ENCODE measurements at places on chromosomes 11 and 22.
A peak's percentile ranks its signal among the peaks of the same experiment; 100 is the strongest.

GRCh38 chr11:2299773-2300172 lies 1.9 kb downstream of the C11orf21 start:
- H3K4me3 ChIP-seq: no peak overlapping the region
- H3K36me3 ChIP-seq: no peaks in the 10 kb centered on the region
- no peak overlapping the region for H3K27ac ChIP-seq
- DNase-seq: no peak
- peaks cover 40% of the 10 kb centered on the region for H3K4me1 ChIP-seq

- H3K27ac ChIP-seq: no peak overlapping the region
- peaks cover 21% of the 10 kb centered on the region for H3K36me3 ChIP-seq
- no peaks in the 10 kb centered on the region for H3K27me3 ChIP-seq
- H3K4me1 ChIP-seq: no peaks in the 10 kb centered on the region
These were observed 49.1 kb downstream of the EMSY start for GRCh38 chr11:76493626-76494539.

GRCh38 chr11:113670149-113670830 lies 35.8 kb downstream of the TMPRSS5 start:
- no peaks in the 10 kb centered on the region for H3K36me3 ChIP-seq
- H3K4me1 ChIP-seq: peaks cover 4% of the 10 kb centered on the region
- peaks cover 6% of the 10 kb centered on the region for H3K27me3 ChIP-seq
- no peak overlapping the region for H3K27ac ChIP-seq

DNA sequence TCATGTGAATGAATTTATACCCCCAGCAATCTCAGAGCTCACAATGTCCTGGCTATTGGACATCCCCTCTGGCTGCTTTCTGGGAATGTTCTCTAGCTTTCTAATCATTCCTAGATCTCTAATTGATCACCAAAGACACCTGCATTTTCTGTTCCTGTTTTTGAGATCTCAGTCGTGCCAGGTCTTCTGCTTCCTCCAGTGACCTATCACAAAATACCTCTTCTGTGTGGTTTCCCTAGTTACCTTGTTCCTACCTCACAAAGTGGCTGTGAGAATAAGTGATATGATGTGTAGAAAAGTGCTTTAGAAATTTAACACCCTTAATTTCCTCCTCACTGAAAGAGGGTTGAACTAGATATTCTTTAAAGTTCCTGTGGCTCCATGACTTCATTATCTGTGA lies 92.2 kb downstream of the LUZP2 start:
- no peak for DNase-seq
- H3K27ac ChIP-seq: no peak overlapping the region
- no peaks in the 10 kb centered on the region for H3K36me3 ChIP-seq
- H3K4me3 ChIP-seq: no peak overlapping the region
- H3K4me1 ChIP-seq: no peaks in the 10 kb centered on the region

- H3K27me3 ChIP-seq: no peaks in the 10 kb centered on the region
- DNase-seq: peak; percentile 60
- peaks cover 39% of the 10 kb centered on the region for H3K36me3 ChIP-seq
- H3K4me3 ChIP-seq: no peak overlapping the region
- peaks cover 20% of the 10 kb centered on the region for H3K4me1 ChIP-seq
- no peak overlapping the region for H3K27ac ChIP-seq
These were observed 43.2 kb upstream of the DLAT start for GRCh38 chr11:111982019-111982464.

- no peak overlapping the region for H3K4me3 ChIP-seq
- no peak for DNase-seq
- no peaks in the 10 kb centered on the region for H3K4me1 ChIP-seq
- H3K27ac ChIP-seq: no peak overlapping the region
- H3K36me3 ChIP-seq: no peaks in the 10 kb centered on the region
These were observed 16.3 kb upstream of the SORL1 start for GRCh38 chr11:121435551-121436511.

DNA sequence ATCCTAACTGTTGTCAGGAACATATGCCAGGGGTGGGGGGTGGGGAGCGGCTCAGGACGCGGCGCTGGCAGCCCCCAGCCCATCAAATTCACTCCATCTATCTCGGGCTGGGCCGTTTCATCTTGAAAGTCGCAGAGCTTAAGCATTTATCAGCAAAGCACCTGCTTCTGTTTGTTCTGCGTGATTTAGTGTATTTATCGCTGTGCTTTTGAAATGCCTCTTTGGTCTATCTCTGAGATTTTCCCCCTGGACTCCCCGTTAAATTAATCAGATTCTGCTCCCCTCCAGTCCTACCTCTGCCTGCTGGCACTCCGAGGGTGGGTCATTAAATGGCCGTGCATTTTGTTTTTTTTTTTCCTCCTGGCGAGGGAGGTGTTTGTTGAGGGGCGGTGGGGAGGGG lies 446.2 kb downstream of the TBC1D22A start:
- no peak for DNase-seq
- H3K27me3 ChIP-seq: peaks cover 4% of the 10 kb centered on the region
- H3K4me3 ChIP-seq: no peak overlapping the region
- no peak overlapping the region for H3K27ac ChIP-seq
- no peaks in the 10 kb centered on the region for H3K36me3 ChIP-seq
- peaks cover 6% of the 10 kb centered on the region for H3K4me1 ChIP-seq

All from muscle of leg (tissue), 16 donors.